ENCODE measurements at places on chromosomes 1 and 21. TPM values are rescaled to one million over a fixed set of nuclear protein-coding genes. Genes with fewer than 3 reads are reported as not detected.
A peak's percentile ranks its signal among the peaks of the same experiment; 100 is the strongest.

PADI3 gene
- total RNA-seq, result not detected

DIO1 gene
- not detected for total RNA-seq

DNAH14 gene
- total RNA-seq, result 14.2 TPM

NFASC gene
- total RNA-seq, result 6.6 TPM

GRCh38 chr1:186564582-186564981, 103.7 kb upstream of the PDC start:
- no peak overlapping the region for H3K27ac ChIP-seq
- DNase-seq, result no peak
- H3K36me3 ChIP-seq, result no peaks in the 10 kb centered on the region
- no peaks in the 10 kb centered on the region for H3K4me1 ChIP-seq
- no peaks in the 10 kb centered on the region for H3K27me3 ChIP-seq

- no peaks in the 10 kb centered on the region for H3K27me3 ChIP-seq
- DNase-seq, result no peak
- H3K27ac ChIP-seq, result peak overlapping the region; percentile 5
- no peaks in the 10 kb centered on the region for H3K36me3 ChIP-seq
These were observed 21.7 kb upstream of the IRF2BP2 start for GRCh38 chr1:234631721-234632125.

- no peak for DNase-seq
- peak overlapping the region; percentile 99 for H3K27ac ChIP-seq
- H3K27me3 ChIP-seq, result no peaks in the 10 kb centered on the region
- H3K36me3 ChIP-seq, result no peaks in the 10 kb centered on the region
These were observed 697 bp downstream of the AGO3 start for GRCh38 chr1:35931446-35932157.

DNA sequence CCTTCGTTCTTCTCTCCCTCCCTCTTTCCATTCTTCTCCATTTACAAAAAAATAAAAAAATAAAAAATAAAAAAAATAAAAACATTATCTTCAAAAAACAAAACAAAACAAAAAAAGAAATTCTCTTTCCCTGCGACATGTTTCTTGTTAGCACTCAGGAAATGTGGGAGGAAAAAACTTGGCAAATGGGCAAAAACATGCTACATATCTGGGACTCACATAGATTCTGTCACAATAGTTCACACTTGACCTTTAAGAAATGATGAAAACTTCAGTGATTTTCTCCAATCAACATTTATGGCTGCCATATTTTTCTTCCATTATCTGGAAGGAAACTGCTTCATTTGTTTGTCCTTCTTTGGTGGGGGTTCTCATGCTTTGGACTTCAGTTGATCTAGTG, 109.3 kb downstream of the PRKAB2 start:
- no peak overlapping the region for H3K27ac ChIP-seq
- no peaks in the 10 kb centered on the region for H3K36me3 ChIP-seq

DNA sequence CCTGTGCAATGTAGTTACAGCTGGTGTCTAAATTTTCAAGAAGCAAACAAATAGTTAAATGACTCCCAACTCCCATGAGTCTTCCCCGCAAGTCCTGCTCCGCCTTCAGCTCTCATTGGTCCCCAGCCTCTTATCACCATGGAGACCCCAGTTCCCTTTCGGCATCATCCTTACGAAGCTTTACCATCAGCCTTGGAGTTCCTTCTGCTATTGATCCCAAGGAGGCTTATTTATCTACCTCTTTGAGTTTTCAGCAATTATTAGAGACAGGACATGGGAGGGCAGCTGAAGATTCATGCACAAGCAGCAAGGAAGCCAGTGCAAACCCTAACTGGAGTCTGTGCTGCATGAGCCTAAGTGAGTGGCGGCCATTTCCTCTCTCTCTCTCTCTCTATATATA, 12.3 kb downstream of the KCNA2 start:
- no peaks in the 10 kb centered on the region for H3K36me3 ChIP-seq
- no peaks in the 10 kb centered on the region for H3K27me3 ChIP-seq
- H3K4me3 ChIP-seq, result no peak overlapping the region
- H3K4me1 ChIP-seq, result no peaks in the 10 kb centered on the region
- no peak overlapping the region for H3K27ac ChIP-seq

GRCh38 chr1:19439464-19440171, 45.7 kb downstream of the CAPZB start:
- no peak for DNase-seq
- no peak overlapping the region for H3K4me3 ChIP-seq
- peaks cover 55% of the 10 kb centered on the region for H3K4me1 ChIP-seq
- H3K27me3 ChIP-seq, result no peaks in the 10 kb centered on the region

GRCh38 chr1:73673971-73674370, 524.0 kb downstream of the LRRIQ3 start:
- DNase-seq, result no peak
- H3K27me3 ChIP-seq, result no peaks in the 10 kb centered on the region
- H3K27ac ChIP-seq, result no peak overlapping the region
- H3K36me3 ChIP-seq, result no peaks in the 10 kb centered on the region

DNA sequence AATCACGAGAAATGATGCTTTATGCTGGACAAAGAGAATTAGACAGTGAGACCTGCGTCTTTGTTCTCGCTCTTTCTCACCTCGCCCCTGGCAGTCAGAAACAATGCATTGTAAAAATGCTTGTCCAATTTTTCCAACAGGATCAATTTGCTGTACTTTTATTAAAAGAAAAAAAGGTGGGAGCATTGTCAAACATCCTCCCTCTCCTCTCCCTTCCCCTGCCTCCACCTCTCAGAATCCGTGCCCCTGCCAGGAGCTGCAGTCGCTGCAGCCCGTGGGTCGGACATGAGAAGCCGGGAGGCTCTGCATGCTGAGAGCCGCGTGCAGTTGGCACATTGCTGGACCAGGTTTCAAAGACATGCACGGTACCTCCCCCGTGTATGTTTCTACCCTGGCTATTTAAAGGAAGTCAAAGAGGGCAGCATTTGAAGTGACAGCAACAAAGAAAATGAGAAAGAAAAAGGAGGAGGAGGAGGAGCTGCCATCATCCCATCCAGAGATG, 161.0 kb upstream of the KAZN start:
- no peaks in the 10 kb centered on the region for H3K36me3 ChIP-seq
- no peak overlapping the region for H3K4me3 ChIP-seq
- DNase-seq, result no peak
- H3K4me1 ChIP-seq, result no peaks in the 10 kb centered on the region
- H3K27me3 ChIP-seq, result no peaks in the 10 kb centered on the region
- H3K27ac ChIP-seq, result no peak overlapping the region

GRCh38 chr21:17472592-17473271, 40.1 kb upstream of the CXADR start:
- H3K27ac ChIP-seq, result no peak overlapping the region
- no peak overlapping the region for H3K4me3 ChIP-seq
- no peak for DNase-seq
- no peaks in the 10 kb centered on the region for H3K4me1 ChIP-seq
- H3K27me3 ChIP-seq, result no peaks in the 10 kb centered on the region
- no peaks in the 10 kb centered on the region for H3K36me3 ChIP-seq

DNA sequence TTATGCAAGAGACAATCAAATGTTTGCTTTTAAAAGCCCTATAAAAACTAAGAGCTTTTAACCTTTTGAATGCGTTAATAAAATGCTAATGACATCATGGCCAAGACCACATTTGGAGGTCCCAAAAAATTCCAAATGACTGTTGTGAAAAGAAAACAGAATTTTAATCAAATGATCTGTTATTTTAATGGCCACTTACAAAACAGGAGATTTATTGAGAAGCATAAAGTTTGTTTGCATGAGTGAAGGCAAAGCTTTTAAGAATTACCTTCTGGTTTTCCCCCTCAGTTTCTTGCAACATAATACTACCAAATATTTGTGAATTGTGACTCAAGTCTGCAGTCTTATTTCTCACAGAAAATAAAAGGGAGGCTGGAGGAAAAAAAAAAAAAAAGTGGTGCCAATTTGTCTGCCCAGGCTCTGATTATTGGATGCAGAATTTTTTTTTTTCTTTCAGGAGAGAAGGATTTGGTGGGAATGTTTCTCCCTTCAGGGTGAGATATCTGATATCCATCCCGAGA, 60.7 kb downstream of the GORAB start:
- peaks cover 4% of the 10 kb centered on the region for H3K27me3 ChIP-seq
- H3K27ac ChIP-seq, result no peak overlapping the region
- no peaks in the 10 kb centered on the region for H3K36me3 ChIP-seq
- no peak for DNase-seq

DNA sequence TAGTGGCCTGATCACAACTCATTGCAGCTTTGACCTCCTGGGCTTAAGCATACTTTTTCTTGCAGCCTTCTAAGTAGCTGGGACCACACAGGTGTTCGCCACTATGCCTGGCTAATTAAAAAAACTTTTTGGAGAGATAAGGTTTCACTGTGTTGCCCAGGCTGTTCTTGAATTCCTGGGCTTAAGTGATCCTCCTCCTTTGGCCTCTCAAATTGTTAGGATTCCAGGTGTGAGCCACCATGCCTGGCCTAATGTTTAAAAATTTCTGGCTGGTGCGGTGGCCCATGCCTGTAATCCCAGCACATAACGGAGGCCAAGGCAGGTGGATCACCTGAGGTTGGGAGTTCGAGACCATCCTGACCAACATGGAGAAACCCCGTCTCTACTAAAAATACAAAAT, 24.4 kb downstream of the YTHDF2 start:
- no peaks in the 10 kb centered on the region for H3K4me1 ChIP-seq
- H3K36me3 ChIP-seq, result no peaks in the 10 kb centered on the region
- DNase-seq, result no peak
- no peaks in the 10 kb centered on the region for H3K27me3 ChIP-seq

- no peaks in the 10 kb centered on the region for H3K4me1 ChIP-seq
- H3K27ac ChIP-seq, result no peak overlapping the region
- H3K36me3 ChIP-seq, result no peaks in the 10 kb centered on the region
- DNase-seq, result no peak
- no peak overlapping the region for H3K4me3 ChIP-seq
These were observed 12.8 kb upstream of the PHC2 start for GRCh38 chr1:33443705-33444180.

- H3K27me3 ChIP-seq, result no peaks in the 10 kb centered on the region
- no peak overlapping the region for H3K4me3 ChIP-seq
- no peaks in the 10 kb centered on the region for H3K4me1 ChIP-seq
- no peaks in the 10 kb centered on the region for H3K36me3 ChIP-seq
These were observed 11.4 kb upstream of the ZBTB21 start for GRCh38 chr21:42021371-42022090.
